Activated naive CD8-positive, alpha-beta T cell treated with anti-CD3 and anti-CD28 coated beads, Interleukin-2, amount 50 U/mL, for 16 hours (primary cell): ENCODE measurements at places on chromosomes 12 and 14.

DNA sequence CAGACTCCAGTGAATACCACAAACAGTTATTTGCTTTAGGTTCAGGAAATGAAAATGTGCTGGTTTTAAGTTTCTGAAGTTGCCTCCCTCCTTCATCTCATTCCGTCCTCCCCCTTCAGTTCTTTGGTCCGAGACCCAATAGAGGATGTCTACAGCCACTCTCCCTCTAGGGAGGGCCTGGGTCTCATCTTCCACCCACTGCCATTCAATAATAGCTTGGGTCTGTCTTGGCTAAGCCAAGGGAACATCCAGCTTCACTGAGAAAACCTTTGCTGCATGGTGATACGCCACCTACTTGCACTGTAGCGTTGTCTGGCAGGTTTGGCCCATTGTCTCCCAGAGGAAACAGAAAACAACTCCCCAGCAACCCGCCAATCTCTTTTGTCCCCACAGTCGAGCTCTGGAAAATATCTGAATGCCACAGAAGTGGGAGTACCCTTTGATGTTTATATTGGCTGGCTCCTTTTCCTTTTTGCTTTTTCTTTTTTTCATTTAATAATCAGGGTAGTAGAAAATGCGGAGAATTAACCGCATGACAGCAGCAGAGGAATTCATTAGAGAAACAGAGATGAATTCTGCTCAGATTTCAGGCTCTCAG lies 380.1 kb downstream of the RAD51B start:
- DNase-seq: no peak

DNA sequence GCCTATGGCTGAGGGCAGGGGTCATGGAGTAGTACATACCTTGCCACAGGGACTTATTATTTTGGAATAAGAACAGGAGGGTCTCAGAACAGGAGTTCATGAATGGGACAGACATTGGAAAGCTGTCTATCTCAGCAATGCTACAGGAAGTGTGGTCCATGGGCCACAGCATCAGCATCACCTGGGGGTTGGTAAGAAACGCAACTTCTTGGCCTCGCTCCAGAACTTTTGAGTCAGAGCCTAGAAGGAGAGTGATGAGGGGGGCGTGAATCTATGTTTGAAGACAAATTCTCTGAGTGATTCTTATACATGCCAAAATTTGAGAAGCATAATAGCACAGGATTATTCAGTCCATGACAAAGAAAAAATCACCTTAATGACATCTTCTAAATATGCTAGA lies 156.6 kb downstream of the RPAP3 start:
- DNase-seq: no peak

- no peak for DNase-seq
These were observed 151.9 kb downstream of the GXYLT1 start for GRCh38 chr12:41992692-41993215.

- no peak for DNase-seq
These were observed 727 bp downstream of the LDHB start for GRCh38 chr12:21656905-21657325.

DNA sequence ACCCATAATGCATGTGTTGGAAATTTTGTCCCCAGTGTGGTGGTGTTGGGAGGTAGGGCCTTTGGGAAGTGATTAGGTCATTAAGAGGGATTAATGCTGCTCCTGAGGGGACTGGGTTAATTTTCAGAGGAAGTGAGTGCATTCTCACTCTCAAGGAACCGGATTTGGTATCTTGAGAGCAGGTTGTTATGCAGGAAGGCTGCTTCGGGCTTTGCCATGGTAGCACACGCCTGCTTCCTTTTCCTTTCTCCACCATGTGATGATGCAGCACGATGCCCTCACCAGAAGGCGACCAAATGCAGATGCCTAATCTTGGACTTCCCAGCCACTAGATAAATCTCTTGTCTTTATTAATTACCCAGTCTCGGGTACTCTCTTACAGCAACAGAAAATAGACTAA lies 257.1 kb downstream of the SSPN start:
- no peak for DNase-seq

GRCh38 chr12:125794401-125794800 lies 729.2 kb downstream of the AACS start:
- no peak for DNase-seq

GRCh38 chr14:85579942-85580341 lies 50.0 kb downstream of the FLRT2 start:
- no peak for DNase-seq
